Central memory CD4-positive, alpha-beta T cell (primary cell): ENCODE measurements at places on chromosomes 1 and 21.

DNA sequence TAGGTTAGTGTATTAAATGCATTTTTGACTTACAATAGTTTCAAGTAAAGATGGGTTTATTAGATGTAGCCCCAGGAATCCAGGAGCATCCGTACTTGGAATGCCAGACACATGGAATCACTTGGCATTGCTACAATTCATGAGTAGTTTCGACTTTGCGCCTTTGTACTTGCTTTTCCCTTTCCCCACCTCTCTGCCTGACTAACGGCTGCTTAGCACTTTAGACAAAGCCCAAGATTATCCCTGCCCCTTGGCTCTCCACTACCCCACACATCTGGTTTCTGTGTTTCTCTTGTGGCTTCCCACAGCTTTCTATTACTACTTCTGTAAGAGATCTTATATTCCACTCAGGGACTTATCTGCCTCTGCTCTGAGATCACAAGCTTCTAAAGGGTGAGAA lies 397.7 kb upstream of the POU3F1 start:
- no peak for DNase-seq

GRCh38 chr1:182192966-182193365 lies 131.5 kb upstream of the ZNF648 start:
- no peak for DNase-seq

GRCh38 chr1:163565166-163565565 lies 243.4 kb downstream of the NUF2 start:
- no peak for DNase-seq

DNA sequence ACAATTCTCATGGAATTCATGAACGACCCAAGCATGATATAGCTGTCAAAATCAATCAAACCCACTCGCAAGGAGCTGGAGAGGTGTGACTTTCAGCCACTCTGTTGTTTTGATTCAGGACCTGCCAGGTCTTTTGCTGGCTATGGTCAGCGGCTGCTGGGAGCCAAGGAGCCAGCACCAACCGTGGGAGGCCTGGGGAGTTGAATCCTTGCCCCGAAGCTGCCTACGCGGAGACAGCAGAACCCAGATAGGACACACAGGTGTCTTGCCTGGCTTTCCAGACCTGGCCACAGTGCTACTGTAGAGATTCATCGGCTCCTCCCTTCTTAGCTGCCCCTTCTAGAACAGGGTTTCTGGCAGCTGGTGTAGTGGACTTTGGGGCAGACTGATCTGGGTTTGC lies 42.7 kb downstream of the ZSCAN20 start:
- DNase-seq = no peak

GRCh38 chr1:203823306-203823705 lies 27.9 kb downstream of the ZBED6 start:
- DNase-seq = no peak

- no peak for DNase-seq
Measured at GRCh38 chr1:29172415-29172939, 9.2 kb downstream of the SRSF4 start.

DNA sequence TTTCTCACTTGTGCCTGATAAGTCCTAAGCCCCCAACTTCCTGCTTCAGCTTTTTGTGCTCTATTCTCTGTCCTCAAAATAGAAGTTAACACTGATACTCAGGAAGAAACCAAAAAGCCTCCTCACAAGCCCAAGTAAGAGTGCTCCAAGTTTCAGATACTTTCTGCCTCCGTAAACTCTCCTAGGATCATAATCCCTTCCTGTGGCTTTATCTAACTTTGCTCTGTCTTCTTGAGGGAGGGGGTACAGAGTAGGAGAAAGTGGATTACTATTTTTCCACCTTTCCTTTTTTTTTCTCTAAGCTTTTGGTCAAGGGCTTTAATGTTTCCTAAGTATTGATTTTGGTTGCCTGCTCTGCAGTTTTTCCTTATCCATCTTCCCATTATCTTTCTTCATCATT lies 54.6 kb downstream of the DPH5 start:
- no peak for DNase-seq

- DNase-seq = peak; percentile 6
Measured at GRCh38 chr1:182149411-182149965, 88.0 kb upstream of the ZNF648 start.

GRCh38 chr1:67855961-67856360 lies 22.7 kb upstream of the GNG12 start:
- no peak for DNase-seq

- no peak for DNase-seq
Measured at GRCh38 chr1:84425150-84425896, 27.0 kb downstream of the DNASE2B start.

- no peak for DNase-seq
Measured at GRCh38 chr21:41731081-41731480, 35.8 kb downstream of the RIPK4 start.

DNA sequence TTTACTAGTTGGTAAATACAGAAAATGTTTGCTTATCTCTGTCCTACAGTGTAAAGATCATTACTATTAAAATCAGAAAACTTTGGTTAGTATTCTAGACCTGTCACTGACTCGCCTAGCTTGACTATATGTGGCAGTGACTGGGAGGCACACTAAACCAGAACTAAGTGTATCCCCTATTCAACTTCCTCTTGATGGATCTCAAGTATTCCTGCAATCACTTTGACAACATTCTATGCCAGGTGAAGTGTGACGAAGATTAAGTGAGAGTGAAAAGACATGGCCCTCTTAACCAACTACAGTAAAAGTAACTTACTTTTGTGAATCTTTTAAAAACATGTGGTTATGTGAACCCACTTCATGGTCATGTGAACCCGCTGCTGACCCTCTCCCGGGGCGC lies 223.0 kb upstream of the ADAMTS5 start:
- DNase-seq = no peak

- DNase-seq = no peak
Measured at GRCh38 chr1:99748419-99748818, 18.0 kb downstream of the FRRS1 start.

DNA sequence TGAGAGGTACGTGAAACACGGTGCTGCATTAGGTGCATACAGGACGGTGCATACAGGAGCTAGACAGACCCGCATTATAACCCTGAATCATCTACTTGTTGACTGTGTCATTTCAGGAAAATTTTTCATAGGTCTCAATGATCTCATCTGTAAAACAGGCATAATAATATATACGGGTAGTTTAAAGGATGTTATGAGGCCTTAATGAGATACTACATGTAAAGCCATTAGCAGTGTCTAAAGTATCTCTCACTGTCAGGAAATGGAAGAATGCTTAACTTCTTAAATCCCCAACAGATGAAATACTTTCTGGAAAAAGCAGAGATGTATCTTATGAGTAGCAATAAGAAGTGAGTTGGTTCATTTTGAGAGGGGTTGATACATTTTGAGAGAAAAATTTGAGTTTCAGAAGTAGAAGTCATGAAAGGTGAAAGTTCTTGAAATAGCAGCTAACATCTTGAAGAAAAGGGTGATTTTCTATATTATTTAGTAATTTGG lies 669.6 kb downstream of the PTPRC start:
- no peak for DNase-seq

DNA sequence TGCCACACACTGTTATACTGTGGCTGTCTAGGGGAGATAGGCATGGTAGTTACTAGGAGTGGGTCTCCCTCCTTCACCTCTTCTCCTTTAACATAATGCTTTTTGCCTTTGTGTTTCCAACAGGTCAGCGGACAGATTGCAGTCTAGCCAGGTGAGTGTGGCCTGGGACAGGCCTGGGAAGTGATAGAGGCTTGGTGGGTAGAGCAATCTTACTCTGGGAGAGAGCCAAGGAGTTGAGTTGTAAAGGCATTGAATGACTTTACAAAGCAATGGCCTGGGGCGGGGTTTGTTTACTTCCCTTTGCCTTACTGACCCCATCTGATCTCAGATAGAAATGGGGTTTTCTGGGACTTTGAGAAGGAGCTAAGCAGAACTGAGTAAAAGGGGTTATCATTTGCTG lies 51.0 kb upstream of the IKBKE start:
- no peak for DNase-seq

DNA sequence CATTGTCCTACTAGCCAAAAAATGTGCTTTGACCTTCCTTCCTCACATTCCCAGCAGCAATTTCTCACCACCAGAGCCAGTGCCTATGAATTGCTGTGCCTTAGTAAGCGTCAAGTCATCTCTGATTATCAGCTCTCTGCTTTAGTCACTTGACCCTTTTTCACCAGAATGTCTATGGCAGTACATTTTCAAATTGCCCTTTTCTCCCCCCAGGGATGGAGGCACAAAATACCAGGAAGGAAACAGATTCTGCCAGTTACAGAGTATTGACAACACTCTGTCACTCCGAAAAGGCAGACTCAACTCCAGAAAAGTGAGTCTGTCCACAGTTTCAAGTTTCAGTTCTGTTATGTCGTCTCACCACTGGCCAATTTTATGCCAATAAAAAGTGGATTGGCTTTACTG lies 167.4 kb downstream of the TNFSF18 start:
- DNase-seq = no peak

DNA sequence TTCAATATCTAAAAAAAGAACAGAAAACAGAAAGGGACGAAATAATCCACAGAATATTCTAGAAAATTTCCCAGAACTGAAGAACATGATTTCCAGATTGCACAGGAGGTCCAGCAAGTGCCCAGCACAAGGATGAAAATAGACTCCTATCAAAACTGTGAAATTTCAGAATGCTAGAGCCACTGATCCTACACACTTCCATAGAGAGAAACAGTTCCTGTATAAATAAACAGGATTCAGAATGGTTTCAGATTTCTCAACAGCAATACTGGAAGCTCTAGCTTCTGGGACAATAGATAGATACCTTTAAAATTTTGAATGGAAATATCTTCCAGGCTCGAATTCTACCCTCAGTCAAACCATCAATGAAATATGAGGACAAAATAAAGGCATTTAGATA lies 4.6 kb downstream of the TARBP1 start:
- DNase-seq = no peak

- DNase-seq = no peak
Measured at GRCh38 chr1:46530791-46531409, 20.5 kb downstream of the KNCN start.

DNA sequence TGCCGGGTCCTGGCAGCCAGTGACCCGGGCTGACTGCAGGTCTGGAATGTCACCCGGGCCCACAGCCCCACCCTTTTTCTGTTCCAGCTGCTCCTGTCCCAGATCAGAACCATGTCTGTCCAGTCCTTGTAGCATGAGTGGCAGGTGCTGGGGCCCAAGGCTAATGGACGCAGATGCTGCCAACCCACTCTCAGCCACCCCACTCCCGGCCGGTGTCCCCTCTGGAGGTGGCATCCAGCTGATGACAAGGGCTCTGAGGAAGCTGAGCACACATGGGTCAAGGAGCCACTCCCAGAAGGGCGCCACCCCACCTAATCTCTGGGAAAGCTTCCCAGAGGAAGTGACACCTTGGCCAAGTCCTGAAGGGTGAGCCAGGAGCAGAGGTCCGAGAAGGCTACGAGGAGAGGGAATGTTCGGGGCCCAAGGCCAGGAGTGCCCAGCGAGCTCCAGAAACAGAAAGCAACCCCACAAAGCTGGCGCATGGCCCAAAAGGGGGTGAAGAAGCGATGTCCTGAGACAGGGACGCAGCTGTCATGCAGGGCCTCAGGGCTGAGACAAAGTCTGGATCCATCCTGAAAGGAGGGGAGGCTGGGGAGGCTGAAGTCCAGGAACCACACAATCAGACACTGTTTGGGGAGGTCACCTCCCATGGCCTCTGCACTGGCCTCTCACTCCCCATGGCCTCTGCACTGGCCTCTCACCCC lies 39.5 kb downstream of the ACOT7 start:
- no peak for DNase-seq

DNA sequence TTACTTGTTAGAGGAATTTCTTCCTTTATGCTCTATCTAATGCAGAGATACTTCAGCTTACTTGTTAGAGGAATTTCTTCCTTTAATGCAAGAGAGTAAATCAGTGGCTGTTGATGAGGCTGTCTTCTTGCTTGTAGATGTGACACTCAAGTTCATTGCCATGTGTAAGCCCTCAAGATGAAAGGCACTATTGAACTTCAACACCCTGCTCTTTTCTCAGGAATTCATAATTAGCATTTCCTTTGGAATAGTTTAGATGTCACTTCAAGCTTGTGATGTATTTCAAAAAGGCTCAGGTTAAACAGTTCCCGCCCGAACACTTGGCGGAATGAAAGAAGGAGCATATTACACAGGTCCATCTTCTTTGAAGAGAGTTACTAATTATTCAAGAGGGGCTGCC lies 251.9 kb downstream of the RGS7 start:
- DNase-seq = no peak

DNA sequence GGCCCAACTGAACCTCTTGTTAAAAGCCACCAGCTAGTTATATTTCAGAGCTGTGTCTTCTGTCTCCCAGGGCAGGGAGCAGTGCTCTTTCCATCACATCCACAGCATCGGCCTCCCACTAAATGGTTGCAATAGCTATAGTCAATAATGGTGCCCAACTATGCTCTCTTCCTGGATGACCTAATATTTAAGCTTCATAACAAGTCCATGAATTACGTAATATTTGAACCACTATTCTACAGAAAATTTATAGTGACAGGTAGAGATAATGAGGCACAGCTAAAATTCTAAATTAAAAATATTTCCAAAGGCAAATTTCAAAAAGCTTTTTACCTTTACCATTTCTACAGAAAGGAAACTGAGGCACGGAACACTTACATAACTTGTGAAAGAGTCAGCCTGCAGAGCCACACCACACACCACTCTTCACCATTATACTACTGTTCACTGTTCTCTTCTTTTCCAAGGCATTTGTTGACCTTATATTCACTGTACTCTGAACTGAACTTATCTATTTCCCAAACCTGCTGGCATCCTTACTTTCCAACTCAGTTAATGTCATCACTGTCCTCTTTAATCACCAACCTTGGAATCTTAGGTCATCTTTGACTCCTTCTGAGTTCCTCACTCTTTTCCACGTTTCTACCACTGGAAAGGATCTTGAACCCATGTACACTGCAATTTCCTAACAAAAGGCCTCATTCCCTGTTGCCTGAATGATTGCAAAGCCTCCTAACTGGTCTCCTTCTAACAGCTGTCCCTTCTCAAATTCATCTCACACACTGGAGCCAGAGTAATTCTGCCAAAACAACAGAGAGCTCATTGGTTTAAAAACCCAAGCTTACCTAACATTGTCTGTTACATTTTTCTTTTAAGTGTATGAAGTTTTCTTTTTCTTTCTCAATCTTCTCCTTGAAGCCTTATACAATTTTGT lies 85.5 kb downstream of the DDAH1 start:
- no peak for DNase-seq
